Trophoblast cell (in vitro differentiated cells and primary cell): ENCODE measurements at places on chromosomes 7 and 10.
A peak's percentile ranks its signal among the peaks of the same experiment; 100 is the strongest.

- H3K27me3 ChIP-seq: no peaks in the 10 kb centered on the region
- peak overlapping the region; percentile 80 for H3K4me3 ChIP-seq
- peaks cover 5% of the 10 kb centered on the region for H3K4me1 ChIP-seq
- H3K27ac ChIP-seq: no peak overlapping the region
- DNase-seq: no peak
- no peaks in the 10 kb centered on the region for H3K36me3 ChIP-seq
These were observed 659 bp downstream of the FIGNL1 start for GRCh38 chr7:50449501-50449880.

DNA sequence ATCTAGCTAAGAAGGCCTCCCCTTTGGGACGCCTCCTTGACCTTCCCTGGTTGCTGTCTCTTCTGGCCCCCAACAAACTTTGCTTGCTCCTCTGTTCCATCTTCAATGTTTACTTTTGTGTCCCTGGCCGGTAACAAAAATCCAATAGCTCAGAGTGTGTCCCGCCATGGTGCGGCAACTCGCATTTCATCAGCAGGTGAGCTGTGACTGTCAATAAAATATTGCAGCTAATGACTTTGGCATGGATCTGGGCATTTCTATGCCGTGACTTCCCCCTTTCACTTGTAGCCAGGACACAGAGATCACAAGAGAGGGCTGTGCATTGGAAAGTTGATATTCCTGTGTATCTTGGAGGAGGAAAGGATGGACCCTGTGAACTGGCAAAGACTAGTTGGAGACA lies 317.6 kb downstream of the RPS24 start:
- H3K27me3 ChIP-seq: no peaks in the 10 kb centered on the region
- no peak overlapping the region for H3K4me3 ChIP-seq
- H3K4me1 ChIP-seq: no peaks in the 10 kb centered on the region

DNA sequence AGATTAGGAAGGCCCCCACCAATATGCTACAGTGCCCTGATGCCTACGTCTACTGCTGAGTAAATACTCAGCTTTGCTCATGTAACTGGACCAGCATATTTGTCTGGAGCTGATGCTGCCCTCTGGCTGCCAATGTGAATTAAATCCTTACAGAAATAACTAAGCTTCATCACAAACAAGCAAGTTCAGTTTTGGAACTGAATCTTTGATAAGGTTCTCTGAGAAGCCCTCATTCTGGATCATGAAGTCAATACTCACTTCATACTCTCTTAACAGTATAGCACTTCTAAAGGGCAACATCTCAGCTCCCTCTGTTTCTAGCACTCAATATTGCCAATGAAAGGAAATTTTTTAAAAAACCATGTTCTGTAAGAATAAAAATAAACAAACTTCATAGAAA lies 246.7 kb downstream of the ETV1 start:
- no peaks in the 10 kb centered on the region for H3K4me1 ChIP-seq
- peak; percentile 10 for DNase-seq
- no peaks in the 10 kb centered on the region for H3K36me3 ChIP-seq
- no peak overlapping the region for H3K27ac ChIP-seq

- no peak for DNase-seq
- H3K4me3 ChIP-seq: no peak overlapping the region
- no peaks in the 10 kb centered on the region for H3K27me3 ChIP-seq
- no peaks in the 10 kb centered on the region for H3K36me3 ChIP-seq
These were observed 271.3 kb downstream of the TYW1 start for GRCh38 chr7:67267914-67268313.

DNA sequence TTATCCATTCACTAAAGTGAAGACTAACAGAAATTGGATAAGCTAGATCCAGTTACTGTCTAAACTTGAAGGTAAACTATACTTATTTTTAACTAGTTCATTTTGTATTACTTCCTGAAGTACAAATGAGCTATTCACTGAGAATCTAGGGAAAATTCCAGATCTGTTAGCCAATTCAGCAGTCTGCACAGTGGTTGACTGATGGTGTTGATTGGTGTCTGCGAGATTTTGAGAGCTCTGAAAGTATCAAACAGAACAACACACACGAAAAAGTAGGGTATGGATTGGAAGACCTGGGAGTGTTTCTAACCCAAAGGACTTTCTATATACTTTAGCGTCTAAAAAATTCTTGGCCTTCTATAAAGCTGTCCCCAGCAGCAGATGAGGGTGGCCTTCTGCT lies 33.6 kb upstream of the AGR2 start:
- H3K27me3 ChIP-seq: no peaks in the 10 kb centered on the region
- H3K4me1 ChIP-seq: no peaks in the 10 kb centered on the region
- no peak for DNase-seq

GRCh38 chr10:7563368-7563767 lies 103.4 kb downstream of the ITIH5 start:
- H3K4me3 ChIP-seq: no peak overlapping the region
- no peak for DNase-seq
- H3K27ac ChIP-seq: no peak overlapping the region
- H3K36me3 ChIP-seq: no peaks in the 10 kb centered on the region
- H3K27me3 ChIP-seq: no peaks in the 10 kb centered on the region
